ENCODE measurements at places on chromosomes 11 and 22.
A peak's percentile ranks its signal among the peaks of the same experiment; 100 is the strongest.

DNA sequence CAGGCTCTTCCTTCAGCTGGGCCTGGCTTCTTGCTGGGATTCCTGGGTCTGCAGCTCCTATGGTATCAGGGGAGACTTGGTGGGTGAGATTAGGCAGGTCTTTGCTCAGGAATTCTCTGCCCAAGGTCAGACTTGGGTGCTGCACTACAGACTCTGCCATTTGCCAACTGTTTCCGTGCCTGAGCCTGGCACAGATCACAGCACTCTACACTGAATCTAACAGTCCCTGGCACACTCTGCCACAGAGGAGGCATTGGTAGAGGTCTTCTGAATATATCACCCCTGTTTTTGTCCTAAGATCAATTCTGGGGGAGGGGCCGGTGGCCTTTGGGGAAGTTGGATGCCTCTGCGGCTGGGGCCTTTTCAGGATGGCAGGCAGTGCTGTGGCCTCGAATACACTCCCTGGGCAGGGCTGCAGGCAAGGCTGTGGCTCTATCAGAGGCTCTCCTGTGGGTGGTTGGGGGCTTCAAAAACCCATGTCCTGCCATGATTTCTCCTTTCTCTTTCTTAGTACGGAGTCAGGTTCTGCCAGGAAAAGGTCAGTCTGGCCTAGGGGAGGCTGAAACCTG, 115.0 kb upstream of the NARS2 start:
- DNase-seq = no peak

GRCh38 chr11:103085758-103086365, 6.1 kb downstream of the DCUN1D5 start:
- no peak for DNase-seq

DNA sequence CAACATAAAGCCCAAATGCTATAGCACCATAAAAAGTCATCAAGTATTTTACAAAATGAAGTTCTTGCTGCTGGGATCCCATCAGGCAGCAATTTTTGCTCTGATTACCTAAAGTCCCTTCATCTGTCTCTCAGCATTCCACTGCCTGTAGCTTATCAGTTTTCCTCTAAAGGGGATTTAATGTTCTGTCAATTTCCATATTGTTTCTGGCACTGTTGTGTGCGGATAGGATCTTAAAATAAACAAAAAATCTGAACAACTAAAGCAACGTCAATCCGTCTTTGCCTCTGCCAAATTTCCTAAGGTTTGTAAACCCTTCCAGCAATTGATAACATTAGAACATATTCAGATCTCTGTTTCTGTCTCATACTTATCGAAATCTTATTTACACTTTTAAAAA, 1126.3 kb upstream of the RAG2 start:
- DNase-seq = no peak

DNA sequence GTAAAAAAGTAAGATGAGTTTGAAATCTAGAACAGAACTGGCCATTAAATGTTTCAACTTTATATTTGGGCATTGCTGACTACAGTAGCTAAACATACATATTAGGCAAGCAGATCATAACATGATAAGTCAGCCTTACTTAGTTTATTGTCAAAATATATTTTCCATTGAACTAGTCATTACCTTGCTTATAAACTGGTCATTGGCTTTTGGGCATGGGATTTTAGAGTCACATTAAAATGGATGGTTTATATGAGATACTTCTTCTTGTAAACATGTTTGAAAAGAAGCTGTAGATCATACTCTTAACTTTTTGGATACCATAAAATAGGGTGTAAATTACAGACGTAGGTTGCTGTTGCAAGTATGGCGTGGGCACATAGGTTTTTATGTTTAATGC, 2.7 kb downstream of the HIPK3 start:
- DNase-seq = no peak

- DNase-seq = no peak
Measured at GRCh38 chr11:1032310-1032891, 4.1 kb downstream of the MUC6 start.

- DNase-seq = no peak
Measured at GRCh38 chr11:57279116-57279515, 42.1 kb upstream of the APLNR start.

- DNase-seq = peak; percentile 31
Measured at GRCh38 chr11:119222308-119222707, 16.2 kb downstream of the CBL start.

DNA sequence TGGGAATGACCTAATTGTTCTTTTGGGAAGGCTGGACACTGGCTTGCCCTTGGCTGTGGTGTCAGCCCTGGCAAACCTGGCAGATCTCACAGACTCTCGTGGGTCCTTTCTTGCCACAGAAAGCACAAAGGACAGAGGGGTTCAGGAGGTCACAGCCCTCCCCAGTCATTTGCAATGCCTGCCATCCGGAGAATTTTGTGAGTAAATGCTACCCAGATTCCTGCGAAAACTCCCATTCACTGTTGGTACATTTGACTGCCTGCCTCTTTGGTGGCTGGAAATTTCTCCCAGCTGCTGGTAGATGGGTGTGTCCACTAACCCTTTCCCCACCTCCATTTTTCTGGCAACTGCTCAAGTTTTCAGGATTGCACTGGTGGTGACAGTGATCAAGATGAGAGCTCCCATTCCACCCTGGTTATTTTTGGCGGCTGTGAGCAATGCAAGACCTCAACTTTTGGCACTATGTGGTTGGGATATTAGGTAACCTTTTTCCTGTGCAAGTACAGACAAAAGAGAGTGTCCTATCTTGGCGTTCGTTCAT, 155.7 kb downstream of the NAV2 start:
- peak; percentile 66 for DNase-seq

Measured in BJ (cell line).